A549 treated with AZD2906 at 1 μM for 4 hours (cell line): ENCODE measurements at places on chromosomes 7 and 10. TPM values are rescaled to one million over a fixed set of nuclear protein-coding genes. Genes with fewer than 3 reads are reported as not detected.

The PDE1C gene
- total RNA-seq, result 2.5 to 3.7 TPM (median 2.8 TPM) in 5 replicates

The ELN gene
- total RNA-seq, result 0.12 to 0.16 TPM (median 0.14 TPM) in 4 of 5 replicates, not detected in the other

The PPP1R3A gene
- total RNA-seq, result not detected in 5 replicates

The THSD7A gene
- total RNA-seq, result 1.4 to 2.4 TPM (median 1.9 TPM) in 5 replicates

The MSMB gene
- total RNA-seq, result not detected in 5 replicates

The STEAP4 gene
- 0.01 to 0.02 TPM (median 0.02 TPM) in 4 of 5 replicates, not detected in the other for total RNA-seq

The IGF2BP3 gene
- 24.0 to 37.3 TPM (median 29.7 TPM) in 5 replicates for total RNA-seq

The ADIRF gene
- total RNA-seq, result 0.19 to 0.30 TPM in 2 of 5 replicates, not detected in the others

The PPP1R3C gene
- total RNA-seq, result 19.3 to 25.5 TPM (median 21.7 TPM) in 5 replicates

The IFIT2 gene
- 1.2 to 2.4 TPM (median 1.9 TPM) in 5 replicates for total RNA-seq

The DUS4L gene
- total RNA-seq, result 8.3 to 10.1 TPM (median 9.8 TPM) in 5 replicates

The TRIM73 gene
- total RNA-seq, result 1.3 to 1.8 TPM (median 1.6 TPM) in 5 replicates

The CDC14C gene
- total RNA-seq, result 0.03 TPM in 1 of 5 replicates, not detected in the others

The MOGAT3 gene
- total RNA-seq, result not detected in 5 replicates

The FFAR4 gene
- 0.04 to 0.14 TPM (median 0.09 TPM) in 5 replicates for total RNA-seq
